Endothelial cell of umbilical vein (primary cell): ENCODE measurements at places on chromosomes 7 and 10. TPM values are rescaled to one million over a fixed set of nuclear protein-coding genes. Genes with fewer than 3 reads are reported as not detected.

GRCh38 chr10:59625721-59626522 lies 83.7 kb downstream of the SLC16A9 start:
- peak; percentile 67 for DNase-seq

TYW1 gene
- 6.9 and 7.7 TPM in 2 replicates for polyA plus RNA-seq

NEUROG3 gene
- not detected in 2 replicates for polyA plus RNA-seq

SPDYE9 gene
- polyA plus RNA-seq: not detected in 2 replicates

GPR158 gene
- not detected in 2 replicates for polyA plus RNA-seq

WASHC2A gene
- 11.8 and 15.1 TPM in 2 replicates for polyA plus RNA-seq

NYAP1 gene
- polyA plus RNA-seq: 0.37 and 0.46 TPM in 2 replicates

DNA sequence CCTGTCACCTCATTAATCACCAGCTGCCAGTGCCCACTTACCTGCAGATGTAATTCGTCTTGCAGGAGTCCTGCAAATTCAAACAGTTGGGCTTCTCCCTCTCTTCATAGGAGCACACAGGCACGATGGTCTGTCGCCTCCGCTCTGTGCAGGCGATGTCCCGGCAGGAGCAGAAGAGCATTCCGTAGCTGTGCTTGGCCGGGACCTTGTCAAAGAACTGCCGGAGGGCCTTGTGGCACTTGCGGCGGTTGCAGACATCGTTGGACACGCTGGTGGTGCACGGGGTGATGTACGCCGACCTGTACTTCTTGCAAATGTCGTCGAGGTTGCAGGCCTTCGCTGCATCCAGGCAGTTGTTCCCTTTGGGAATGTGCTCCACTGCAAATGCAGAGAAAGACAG lies 147.8 kb downstream of the GFRA1 start:
- DNase-seq: no peak

DNA sequence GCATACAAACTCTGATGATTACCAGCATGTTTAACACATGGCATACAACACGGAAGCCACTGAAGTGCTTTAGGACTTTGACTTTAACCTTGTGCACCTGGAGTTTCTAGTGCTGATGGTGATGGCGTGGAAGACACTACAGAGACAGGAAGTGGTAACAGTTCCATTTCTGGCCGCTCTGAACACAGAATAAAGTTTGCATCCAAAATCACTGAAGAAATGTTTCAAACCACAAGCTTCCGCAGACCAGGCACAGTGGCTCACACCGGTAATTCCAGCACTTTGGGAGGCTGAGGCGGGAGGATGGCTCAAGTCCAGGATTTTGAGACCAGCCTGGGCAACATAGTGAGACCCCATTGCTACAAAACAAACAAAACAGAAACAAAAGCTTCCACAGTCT lies 40.3 kb upstream of the TNPO3 start:
- DNase-seq: no peak

TMEM176A gene
- not detected in 2 replicates for polyA plus RNA-seq

LIPN gene
- not detected in 2 replicates for polyA plus RNA-seq

DNA sequence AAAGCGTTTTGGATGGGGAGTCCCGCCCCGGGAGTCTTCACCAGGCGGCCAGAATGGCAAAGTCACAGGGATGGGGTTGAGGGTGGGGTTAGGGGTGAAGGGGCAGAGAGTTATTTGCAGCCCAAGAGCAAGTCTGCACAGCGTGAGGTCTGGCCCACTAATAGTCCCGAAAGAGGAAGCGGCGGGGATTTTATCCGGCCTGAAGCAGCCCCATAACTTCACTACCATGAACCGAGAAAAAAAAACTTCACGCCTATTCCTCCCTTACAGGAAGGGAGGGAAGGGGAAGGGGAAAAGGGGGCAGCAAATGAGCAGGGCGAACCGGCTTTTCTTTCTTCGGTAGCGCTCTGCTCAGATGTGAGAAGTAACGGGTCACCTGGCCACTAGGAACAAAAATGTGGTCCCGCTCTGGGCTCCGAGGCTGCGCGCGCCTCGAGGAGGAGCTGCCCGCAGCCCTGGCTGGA lies 712 bp downstream of the ITPRIP start:
- peak; percentile 46 for DNase-seq

CYP3A7 gene
- not detected in 2 replicates for polyA plus RNA-seq

DNA sequence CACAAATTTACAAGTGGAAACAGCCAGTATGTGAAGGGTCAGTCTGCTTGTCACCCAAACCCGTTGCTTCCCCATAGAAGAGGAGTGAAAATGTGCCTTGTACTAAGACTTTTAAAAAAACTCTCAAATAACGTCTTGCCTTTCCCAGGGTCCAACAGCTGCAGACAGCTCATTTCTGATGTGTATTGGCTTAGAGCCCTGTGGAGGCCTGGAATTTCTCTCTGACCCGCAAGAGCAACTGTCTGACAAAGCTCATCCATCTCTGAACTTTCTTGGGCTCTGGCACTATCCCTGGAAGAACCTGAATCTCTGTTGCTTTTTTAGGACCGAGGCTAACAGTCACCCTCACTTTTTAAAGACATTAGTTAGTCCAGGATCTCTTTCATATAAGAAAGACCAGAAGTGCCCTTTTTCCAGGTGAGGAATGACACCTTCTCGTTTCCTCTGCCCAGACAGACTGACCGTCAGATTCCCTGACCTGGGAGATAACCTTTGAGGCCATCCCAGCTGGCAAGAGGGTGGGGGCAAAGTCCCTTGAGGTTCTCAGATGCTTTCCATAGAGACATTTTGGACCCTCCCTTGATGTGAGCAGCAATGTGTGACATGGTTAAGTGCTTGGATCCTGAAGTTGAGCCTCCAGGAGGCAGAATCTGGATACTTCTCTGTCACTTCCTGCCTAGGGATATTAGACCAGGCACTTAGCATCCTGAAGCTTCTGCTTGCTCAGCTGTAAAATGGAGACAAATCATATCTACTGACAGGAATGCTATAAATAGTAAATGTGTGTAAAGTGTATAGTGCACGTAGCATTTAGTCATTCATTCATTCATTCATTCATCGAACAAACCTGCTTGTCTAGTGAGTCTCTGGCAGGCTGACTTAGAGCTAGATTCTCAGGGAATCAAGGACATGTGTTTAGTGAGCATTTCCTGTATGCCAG lies 4.5 kb upstream of the NODAL start:
- DNase-seq: no peak

CACUL1 gene
- polyA plus RNA-seq: 5.0 and 6.0 TPM in 2 replicates

SEC31B gene
- 13.3 and 14.4 TPM in 2 replicates for polyA plus RNA-seq

DNA sequence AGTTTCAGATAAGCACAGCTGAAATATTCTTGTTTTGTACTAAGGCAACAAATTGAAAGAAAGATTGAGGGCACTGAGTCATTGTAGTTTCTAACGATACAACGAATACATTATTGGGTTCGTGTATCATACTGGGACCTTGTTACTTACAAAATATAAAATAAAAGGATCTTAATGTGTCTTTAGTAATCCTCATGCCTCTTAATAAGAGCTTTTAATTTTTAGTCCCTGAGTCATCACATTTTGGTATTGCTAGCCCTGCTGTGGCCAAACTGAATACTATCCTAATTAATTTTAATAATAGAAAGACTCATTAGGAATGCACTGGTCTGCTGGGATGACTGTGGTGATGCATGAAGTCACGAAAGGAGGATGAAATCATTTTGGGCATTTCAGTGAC lies 309.7 kb downstream of the EXOC4 start:
- no peak for DNase-seq

DNA sequence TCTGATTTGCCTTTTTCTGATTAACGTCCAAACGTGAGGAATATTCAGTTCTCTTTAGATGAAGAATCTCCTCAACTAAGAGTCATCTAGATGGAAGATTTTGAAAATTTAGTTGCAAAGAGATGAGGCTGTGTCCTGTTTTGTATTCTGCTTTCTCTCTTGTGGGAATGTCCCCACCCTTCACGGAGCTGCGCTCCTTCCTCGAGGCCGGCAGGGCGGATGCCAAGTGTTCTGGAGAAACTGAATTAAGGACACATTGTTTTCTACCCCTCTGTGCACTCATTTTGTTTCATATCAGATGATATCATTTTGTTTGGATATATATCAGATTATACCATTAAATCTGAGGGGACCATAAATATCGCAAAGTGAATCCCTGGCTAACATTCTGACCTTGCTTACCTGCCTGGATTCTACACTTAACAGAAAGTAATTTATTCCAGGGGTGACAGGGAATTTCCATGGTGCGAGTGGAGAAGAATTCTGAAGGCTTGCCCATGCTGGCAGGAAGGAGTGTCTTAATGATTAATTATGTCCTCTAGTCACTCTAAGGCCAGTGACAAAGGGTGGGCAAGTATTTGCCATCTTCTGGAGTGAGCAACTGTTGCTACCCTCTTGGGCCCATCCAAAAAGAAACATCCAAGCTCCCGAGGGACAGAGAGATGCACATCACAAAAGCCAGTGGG lies 47.9 kb upstream of the IGFBP3 start:
- no peak for DNase-seq

GRCh38 chr10:110115784-110116520 lies 91.5 kb upstream of the MXI1 start:
- DNase-seq: no peak

DNA sequence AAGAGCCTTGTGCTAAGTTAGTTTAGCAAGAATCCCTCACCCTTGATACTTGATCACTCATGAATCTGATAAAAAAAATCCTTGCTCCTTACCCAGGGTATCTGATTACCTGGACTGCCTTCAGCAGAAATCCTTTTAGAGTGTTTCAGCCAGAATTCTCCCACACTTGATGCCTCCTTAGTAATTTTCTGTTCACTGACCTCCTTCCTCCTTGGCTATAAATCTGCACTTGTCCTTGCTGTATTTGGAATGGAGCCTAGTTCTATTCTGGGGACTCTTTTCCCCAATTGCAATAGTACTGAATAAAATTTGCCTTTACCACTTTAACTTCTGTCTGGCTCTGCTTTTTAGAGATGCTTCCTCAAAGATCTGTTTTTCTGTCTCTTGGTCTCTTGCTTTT lies 84.9 kb downstream of the RPS24 start:
- no peak for DNase-seq

FEZF1 gene
- polyA plus RNA-seq: not detected in 2 replicates

ITIH5 gene
- polyA plus RNA-seq: 0.05 TPM in 1 of 2 replicates, not detected in the other

GRCh38 chr7:79923953-79924352 lies 210.7 kb upstream of the GNAI1 start:
- DNase-seq: no peak

- no peak for DNase-seq
These were observed 91.3 kb upstream of the STEAP1B start for GRCh38 chr7:22591271-22591670.

GJD4 gene
- polyA plus RNA-seq: not detected in 2 replicates

- no peak for DNase-seq
These were observed 73.1 kb downstream of the CD36 start for GRCh38 chr7:80711531-80711930.

DNA sequence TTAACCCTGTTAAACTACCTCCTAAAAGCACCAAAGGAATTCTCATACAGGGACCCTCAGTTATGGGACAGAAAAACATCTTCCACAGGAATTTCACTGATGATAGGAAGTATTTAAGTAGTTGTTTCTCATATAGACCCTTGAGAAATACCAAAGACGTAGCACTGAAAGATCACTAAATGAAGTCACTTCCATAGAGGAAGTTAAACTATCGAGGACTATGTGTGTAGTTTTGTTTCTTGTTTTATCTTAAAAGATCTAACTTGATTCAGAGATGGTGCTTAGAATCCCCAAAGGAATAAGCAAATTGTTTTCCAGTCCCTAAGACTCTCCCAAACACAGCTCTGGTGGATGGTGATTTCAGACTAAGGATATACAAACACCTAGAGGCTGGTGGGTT lies 94.8 kb upstream of the AFAP1L2 start:
- no peak for DNase-seq

GRCh38 chr7:5692112-5692844 lies 89.2 kb downstream of the RNF216 start:
- DNase-seq: peak; percentile 84

GRCh38 chr7:132656846-132657776 lies 80.8 kb upstream of the PLXNA4 start:
- DNase-seq: peak; percentile 24

CADPS2 gene
- polyA plus RNA-seq: 7.0 and 9.5 TPM in 2 replicates

LRMDA gene
- 7.0 and 18.0 TPM in 2 replicates for polyA plus RNA-seq

DNA sequence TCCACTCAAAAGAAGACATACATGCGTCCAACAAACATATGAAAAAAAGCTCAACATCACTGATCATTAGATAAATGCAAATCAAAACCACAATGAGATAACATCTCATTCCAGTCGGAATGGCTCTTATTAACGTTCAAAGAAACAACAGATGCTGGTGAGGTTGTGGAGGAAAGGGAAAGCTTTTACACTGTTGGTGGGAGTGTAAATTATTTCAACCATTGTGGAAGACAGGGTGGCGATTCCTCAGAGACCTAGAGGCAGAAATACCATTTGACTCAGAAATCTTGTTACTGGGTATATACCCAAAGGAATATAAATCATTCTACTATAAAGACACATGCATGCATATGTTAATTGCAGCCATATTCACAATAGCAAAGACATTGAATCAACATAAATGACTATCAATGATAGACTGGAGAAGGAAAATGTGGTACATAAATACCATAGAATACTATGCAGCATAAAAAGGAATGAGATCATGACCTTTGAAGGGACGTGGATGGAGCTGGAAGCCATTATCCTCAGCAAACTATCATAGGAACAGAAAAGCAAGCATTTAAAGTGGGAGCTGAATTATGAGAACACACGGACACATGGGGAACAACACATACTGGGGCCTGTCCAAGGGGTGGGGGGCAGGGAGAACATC lies 28.4 kb downstream of the PCDH15 start:
- no peak for DNase-seq

CPN1 gene
- polyA plus RNA-seq: not detected in 2 replicates

NKX6-2 gene
- polyA plus RNA-seq: not detected in 2 replicates

DNA sequence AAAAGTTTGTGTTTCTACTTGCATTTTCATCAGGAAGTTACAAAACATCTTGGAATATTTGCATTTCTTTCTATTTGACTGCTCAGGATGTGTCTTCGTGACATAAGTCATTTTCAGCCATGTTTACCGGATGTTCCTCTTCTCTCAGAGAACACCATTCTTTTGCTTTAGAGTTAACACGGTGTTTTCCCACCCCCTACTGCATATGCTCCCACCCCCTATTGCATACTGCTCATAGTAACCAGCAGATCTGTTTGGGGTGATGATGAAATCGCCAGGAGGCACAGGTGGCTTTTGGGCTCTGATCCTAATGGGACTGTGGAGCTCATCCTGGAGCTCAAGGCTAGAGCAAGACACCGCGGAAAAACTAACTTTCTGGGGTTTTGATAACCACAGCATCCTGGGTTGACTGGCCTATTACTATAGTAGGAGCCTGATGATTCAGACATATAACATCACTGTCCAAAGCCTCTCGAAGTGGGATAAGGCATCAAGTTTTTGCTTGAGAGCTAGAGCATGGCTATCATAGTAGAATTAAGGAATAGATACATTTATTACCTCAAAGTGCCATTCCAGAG lies 65.1 kb upstream of the BET1 start:
- DNase-seq: no peak
